ENCODE measurements at places on chromosomes 4 and X. TPM values are rescaled to one million over a fixed set of nuclear protein-coding genes. Genes with fewer than 3 reads are reported as not detected.

GRCh38 chr4:137572647-137573046, 40.4 kb upstream of the PCDH18 start:
- H3K4me3 ChIP-seq, result no peak overlapping the region
- H3K4me1 ChIP-seq, result no peaks in the 10 kb centered on the region
- no peaks in the 10 kb centered on the region for H3K36me3 ChIP-seq

GRCh38 chr4:13580036-13580435, 35.7 kb upstream of the NKX3-2 start:
- no peaks in the 10 kb centered on the region for H3K27me3 ChIP-seq
- no peak overlapping the region for H3K4me3 ChIP-seq
- no peaks in the 10 kb centered on the region for H3K4me1 ChIP-seq
- H3K36me3 ChIP-seq, result peaks cover 64% of the 10 kb centered on the region

DNA sequence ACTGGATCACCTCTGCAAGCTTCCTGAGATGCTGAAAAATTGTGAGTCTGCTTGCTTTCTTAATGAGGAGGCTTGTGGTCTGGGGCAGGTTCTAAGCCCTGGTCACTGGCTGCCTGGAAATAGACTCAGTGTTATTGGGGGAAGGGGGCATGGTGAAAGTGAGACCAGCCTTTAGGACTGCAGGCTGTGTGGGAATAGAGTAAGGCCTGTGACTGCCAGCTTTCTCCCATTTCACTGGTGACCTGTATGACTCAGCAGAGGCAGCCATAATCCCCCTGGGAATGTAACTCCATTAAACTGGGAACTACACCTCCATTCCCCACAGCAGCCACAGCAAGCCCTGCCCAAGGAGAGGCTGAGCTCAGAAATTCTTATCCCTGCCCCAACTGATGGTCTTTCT, 55.9 kb upstream of the IL15 start:
- no peak overlapping the region for H3K27ac ChIP-seq
- no peak overlapping the region for H3K4me3 ChIP-seq
- H3K36me3 ChIP-seq, result no peaks in the 10 kb centered on the region

- H3K27ac ChIP-seq, result no peak overlapping the region
- no peaks in the 10 kb centered on the region for H3K36me3 ChIP-seq
- no peak for DNase-seq
- no peaks in the 10 kb centered on the region for H3K27me3 ChIP-seq
- no peak overlapping the region for H3K4me3 ChIP-seq
Observed at GRCh38 chrX:120614816-120615215, 10.9 kb downstream of the MCTS1 start.

GRCh38 chr4:150219841-150220240, 141.6 kb downstream of the DCLK2 start:
- no peak overlapping the region for H3K27ac ChIP-seq
- DNase-seq, result no peak

DNA sequence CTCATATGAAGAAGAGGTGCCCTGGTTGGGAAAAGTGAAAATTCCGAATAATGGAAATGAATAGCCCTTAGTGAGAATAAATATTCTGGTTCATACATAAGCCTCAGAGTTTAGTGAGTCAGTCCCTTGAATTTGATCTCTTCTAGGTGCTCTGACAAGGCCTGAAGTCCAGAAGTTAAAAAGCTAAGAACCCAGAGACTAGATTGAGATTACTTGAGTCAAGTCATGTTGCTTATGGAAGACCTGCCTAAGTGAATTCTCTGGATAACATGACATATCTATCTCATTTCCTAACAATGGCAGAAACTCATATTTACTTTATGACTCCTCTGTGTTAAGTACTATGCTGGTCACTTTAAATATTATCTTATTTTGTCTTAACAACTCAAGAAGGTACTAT, 10.5 kb upstream of the PRSS48 start:
- no peaks in the 10 kb centered on the region for H3K36me3 ChIP-seq
- no peak overlapping the region for H3K4me3 ChIP-seq
- peaks cover 6% of the 10 kb centered on the region for H3K4me1 ChIP-seq
- H3K27me3 ChIP-seq, result no peaks in the 10 kb centered on the region

DNA sequence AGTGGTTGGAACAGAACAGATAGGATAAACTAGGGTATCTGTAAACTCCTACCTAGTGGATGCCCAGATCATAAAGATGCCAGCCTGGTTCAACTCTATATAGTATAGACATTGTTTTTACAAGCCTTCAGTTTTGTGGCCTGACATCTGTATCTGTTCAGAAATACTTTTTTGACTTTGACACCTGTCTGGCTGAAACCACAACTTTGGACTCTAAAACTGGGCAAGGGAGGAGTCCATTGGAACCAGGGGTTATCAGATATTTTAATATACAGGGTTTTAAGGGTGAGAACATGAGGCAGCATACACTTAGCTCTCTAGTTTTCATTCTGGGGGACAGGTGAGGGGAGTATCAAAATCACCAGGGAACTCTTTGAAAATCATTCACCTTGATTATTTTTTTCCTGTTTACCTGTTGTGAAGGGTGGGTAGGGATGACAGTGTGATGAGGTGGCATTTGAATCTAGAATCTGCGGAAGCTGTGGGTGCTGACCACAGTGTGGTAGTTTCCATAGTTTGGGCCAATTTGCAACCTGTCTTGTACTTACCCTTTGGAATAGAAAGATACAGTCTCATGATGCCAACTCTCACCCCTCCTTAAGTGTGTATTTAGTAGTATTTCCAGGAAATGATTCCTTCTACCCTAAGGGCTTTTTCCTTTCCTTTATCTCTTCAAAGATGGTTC, 20.6 kb downstream of the GAB1 start:
- H3K27ac ChIP-seq, result no peak overlapping the region
- no peaks in the 10 kb centered on the region for H3K36me3 ChIP-seq
- no peak overlapping the region for H3K4me3 ChIP-seq
- H3K27me3 ChIP-seq, result no peaks in the 10 kb centered on the region
- H3K4me1 ChIP-seq, result peaks cover 91% of the 10 kb centered on the region

- peaks cover 8% of the 10 kb centered on the region for H3K4me1 ChIP-seq
- no peak overlapping the region for H3K4me3 ChIP-seq
- no peaks in the 10 kb centered on the region for H3K36me3 ChIP-seq
- H3K27ac ChIP-seq, result no peak overlapping the region
- no peak for DNase-seq
- no peaks in the 10 kb centered on the region for H3K27me3 ChIP-seq
Observed at GRCh38 chr4:15234116-15234855, 193.5 kb upstream of the C1QTNF7 start.

DNA sequence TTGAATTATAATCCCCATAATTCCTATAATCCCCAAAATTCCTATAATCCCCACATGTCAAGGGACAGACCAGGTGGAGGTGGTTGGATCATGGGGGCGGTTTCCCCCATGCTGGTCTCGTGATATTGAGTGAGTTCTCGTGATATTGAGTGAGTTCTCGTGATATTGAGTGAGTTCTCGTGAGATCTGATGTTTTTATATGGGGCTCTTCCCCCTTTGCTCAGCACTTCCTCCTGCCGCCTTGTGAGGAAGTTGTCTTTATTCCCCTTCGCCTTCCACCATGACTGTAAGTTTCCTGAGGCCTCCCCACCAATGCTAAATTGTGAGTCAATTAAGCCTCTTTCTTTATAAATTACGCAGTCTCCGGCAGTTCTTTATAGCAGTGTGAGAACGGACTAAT, 36.6 kb upstream of the GPR78 start:
- H3K4me1 ChIP-seq, result no peaks in the 10 kb centered on the region
- H3K4me3 ChIP-seq, result no peak overlapping the region
- no peak overlapping the region for H3K27ac ChIP-seq
- H3K27me3 ChIP-seq, result no peaks in the 10 kb centered on the region

Gene TCP11X2
- total RNA-seq, result not detected

Gene NKX1-1
- total RNA-seq, result not detected

Gene DOK7
- total RNA-seq, result 2.8 TPM

Gene SYNPO2
- total RNA-seq, result 15.4 TPM

Gene AGTR2
- total RNA-seq, result 0.08 TPM

Gene BRS3
- total RNA-seq, result not detected

Gene PPARGC1A
- total RNA-seq, result 5.8 TPM
